ENCODE measurements at places on chromosomes 5 and 9. TPM values are rescaled to one million over a fixed set of nuclear protein-coding genes. Genes with fewer than 3 reads are reported as not detected.

The DNAI1 gene
- not detected for total RNA-seq

The PCDHGB7 gene
- 3.3 TPM for total RNA-seq

The GNA14 gene
- total RNA-seq = not detected

The PDGFRB gene
- total RNA-seq = 1.6 TPM

Data from bronchial epithelial cell (primary cell).